ENCODE measurements at places on chromosomes 7 and 10.
A peak's percentile ranks its signal among the peaks of the same experiment; 100 is the strongest.

- DNase-seq: no peak
These were observed 76.4 kb downstream of the GRK5 start for GRCh38 chr10:119283818-119284217.

DNA sequence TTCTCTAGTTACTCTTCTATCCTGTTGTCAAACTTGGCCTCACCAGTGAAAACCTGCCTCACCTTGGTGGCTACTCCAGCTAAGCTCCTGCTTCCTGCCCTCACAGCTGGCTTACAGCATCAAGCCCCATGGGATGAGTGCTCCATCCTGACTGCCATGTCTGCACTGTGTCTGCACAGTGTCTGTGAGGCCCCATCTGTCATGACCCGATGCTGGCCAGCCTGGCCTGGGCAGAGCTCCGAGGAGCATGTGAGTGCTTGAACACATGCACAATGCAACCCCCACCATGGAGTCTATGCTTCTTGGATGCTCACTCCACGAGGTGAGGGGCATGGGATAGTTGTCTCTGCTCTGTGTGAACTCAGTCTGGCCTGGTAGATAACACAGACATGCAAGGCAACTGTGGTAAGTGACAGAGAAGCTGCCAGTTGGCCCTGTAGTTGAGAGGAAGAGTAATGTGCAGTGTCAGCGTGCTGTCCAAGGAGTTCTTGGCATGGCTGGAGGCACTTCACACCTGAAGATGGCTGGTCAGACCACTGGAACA, 207.1 kb upstream of the ZNF32 start:
- DNase-seq: no peak

- no peak for DNase-seq
These were observed 56.9 kb upstream of the TNS3 start for GRCh38 chr7:47638679-47639315.

GRCh38 chr10:68560943-68561864, 1.1 kb downstream of the TET1 start:
- peak; percentile 5 for DNase-seq

GRCh38 chr7:80823057-80823456, 95.8 kb downstream of the SEMA3C start:
- DNase-seq: no peak

DNA sequence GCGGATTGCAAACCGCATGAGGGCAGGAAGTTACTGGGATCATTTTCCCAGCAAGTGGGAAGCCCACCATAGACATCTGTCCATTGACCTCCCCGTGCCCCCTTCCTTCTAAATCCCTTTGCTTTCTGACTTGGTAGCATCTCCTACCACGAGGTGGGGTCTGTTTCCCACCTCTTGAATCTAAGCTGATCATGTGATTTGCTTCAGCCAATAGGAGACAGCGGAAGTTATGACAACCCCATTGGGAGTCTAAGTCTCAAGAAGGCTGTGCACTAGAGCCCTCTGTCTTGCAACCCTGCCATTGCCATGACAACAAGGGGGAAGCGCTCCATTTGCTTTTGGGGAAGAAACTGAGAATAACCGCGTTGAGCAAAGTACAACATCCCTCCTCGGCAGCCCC, 39.2 kb upstream of the CARD11 start:
- DNase-seq: no peak

GRCh38 chr10:99366666-99367065, 37.5 kb downstream of the CNNM1 start:
- DNase-seq: no peak

DNA sequence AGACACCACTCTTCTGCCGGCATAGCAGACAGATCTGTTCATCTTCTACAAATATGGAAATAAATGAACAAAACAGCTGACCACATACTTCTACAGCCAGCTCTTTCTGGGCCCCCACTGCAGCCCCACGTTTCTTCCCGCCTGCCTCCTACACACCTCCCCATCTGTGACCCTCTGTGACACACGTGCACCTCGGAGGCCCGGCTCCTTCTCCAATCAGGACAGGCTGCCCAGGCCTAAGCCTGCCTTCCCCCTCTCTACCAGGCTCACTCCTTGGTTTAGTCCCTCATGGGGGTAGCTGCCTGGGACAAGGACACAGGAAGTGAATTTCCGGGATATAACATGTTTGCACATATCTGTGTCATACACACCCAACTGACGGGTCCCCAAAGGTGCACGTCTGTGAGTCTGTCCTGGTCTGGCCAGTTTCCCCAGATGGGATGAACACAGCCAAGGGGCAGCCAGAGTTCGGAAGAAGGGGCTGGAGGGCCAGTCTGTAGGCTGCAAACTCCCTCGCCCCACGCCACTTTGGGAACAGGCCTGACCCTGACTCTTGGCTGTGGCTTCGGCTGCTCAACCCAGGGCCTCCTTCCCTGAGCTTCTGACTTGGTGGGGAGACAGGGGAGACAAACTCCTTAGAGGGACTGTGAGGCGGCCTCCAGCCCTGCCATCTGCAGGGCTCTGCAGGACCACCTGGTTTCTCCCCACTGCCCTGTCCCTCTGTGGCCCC, 30.3 kb downstream of the PITRM1 start:
- no peak for DNase-seq

- no peak for DNase-seq
These were observed 42.5 kb downstream of the MYO1G start for GRCh38 chr7:44936322-44936721.

GRCh38 chr7:31761646-31762045, 74.6 kb downstream of the PPP1R17 start:
- DNase-seq: no peak

DNA sequence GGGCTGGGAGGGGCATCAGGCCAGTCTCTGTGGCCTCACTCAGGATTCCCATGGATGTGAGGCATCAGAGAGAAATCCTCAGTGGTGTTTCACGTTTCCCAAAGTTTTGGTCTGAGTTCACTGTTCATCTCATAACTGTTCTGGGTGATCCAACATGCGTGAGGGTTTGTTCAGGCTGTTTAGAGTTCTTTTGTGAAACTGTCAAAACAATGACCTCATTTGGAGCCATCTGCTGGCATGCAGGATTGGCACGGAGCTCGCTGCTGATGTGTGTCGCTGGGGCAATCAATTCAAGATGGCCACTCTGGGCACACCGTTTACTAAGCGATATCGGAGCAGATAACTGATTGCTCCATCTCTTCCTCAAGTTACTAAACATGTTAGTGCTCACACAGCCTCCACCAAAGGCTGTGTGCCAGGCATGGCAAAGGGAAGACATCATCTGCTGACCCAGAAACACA, 365.6 kb downstream of the WDR11 start:
- no peak for DNase-seq

DNA sequence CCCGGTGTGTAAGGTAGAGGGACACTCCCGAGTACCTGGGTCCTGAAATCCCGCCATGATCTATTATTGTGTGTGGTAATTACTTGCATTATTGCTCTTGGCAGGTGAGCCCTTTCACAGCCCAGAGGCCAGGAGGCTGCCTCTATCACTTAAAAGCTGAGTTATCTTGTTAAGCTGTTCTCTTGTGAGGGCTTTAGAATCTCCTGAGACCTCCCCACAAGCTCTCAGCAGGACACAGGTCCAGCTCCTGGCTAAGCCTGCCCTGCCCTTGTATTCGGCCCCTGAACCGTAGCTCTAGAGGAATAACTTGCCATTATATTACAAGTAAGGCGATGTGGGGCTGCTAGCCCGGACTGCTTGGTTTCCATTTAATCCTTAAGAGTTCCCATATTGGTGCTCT, 13.9 kb downstream of the SND1 start:
- peak; percentile 30 for DNase-seq

DNA sequence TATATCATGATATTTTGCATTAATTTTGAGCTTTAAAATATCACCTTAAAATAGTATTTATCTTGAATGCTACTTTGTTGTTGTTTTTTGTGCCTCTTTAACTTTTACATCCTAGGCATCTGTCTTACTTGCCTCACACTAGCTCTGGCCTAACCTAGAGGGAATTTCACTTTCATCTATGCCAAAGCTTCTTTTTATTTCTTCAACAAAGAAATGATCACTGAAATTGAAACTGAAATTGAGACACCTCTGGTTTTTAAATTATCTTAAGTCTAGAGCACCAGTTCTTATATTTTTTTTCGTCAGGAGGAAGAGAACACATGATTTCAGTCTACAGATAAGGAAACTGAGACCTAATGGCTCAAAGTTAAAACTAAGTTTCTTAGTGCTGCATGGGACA, 3.5 kb upstream of the SCIN start:
- no peak for DNase-seq

- DNase-seq: no peak
These were observed 830 bp upstream of the BMI1 start for GRCh38 chr10:22319980-22320558.

DNA sequence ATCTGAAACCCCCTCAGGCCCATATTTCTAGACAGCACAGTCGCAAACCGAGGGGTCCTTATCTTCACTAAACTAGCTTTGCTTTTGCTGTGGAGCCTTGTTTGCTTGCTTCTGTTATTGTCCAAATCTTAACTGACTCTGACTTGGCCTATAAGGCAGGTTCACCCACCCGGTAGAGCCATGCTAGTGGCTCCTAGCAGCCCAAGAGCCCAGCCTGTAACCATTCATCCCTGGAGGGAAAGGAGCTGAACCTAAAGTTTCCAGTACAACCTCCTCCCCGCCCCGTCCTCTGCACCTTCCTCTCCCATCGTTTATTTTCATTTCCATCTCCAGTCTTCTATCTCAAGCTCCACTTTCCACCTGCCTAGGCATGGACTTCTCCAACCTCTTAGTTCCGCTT, 345.7 kb downstream of the PTPRN2 start:
- no peak for DNase-seq

DNA sequence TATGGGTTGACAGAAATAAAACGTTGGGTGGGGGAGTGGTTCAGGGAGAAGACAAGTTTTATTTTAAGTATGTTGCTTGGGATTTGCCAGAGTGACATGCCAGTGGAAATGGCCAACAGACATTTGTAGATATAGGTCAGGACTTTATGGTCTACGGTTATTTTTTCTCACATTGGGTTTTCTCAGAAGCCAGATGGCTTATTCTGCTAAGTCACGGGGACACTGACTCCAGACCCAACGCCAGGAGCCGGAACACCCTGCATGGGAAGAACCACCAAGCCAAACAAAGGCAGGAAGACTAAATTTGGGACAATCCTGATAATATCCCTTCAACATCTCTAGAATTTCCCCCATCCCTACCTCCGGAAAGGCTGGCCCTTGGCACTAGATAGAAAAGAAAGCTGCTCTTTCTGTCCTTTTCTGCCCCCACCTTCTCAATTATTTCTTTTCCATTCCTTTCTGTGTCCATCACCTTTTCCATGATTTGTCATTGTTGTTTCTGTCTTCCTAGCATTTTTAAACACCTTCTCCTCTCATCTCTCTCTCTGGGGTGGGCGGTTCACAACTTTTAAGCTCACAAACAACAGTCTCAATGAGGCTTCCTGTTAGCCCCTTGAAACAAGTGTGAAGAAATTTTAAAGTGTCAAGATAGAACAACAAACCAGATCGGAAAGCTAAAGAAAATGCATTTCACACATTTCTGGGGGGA, 44.7 kb downstream of the TBXAS1 start:
- no peak for DNase-seq

DNA sequence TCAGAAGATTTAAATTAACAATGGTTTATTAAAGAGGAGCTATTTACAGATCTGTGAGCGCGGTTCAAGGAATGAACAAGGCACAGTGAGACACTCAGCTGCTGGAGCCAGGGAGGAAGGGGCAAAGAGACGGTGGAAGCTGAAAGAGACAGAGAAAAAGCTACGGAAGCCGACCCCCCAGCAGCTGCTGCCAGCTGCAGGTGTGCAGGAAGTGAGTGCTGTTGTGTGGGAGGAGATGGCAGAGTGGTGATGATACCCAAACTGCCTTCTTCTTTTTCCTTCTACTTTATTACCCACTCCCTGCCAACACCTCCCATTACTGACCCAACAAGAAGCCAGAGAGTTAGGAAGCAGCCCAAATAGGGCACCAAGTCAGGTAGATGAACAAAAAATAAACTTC, 41.9 kb upstream of the MBL2 start:
- DNase-seq: no peak

GRCh38 chr10:58435297-58435985, 50.2 kb downstream of the TFAM start:
- no peak for DNase-seq

DNA sequence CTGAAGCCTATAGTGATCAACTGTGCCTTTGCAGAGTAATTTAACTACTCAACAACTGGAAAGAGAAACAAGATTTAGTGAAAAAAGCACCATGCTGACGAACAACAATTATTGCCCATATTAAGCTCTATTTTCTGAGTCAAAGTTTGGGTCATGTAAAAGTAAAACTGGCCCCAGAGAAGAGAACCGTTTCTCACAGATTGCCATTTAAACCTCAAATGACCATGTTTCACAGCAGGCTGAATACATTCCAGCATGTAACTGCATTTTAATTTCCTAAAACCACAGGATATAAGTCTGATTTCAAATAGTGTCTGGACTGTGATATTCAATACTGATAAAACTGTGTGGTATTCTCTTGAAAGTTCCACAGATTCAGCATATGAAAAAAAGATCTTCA, 140.7 kb downstream of the ATE1 start:
- no peak for DNase-seq

DNA sequence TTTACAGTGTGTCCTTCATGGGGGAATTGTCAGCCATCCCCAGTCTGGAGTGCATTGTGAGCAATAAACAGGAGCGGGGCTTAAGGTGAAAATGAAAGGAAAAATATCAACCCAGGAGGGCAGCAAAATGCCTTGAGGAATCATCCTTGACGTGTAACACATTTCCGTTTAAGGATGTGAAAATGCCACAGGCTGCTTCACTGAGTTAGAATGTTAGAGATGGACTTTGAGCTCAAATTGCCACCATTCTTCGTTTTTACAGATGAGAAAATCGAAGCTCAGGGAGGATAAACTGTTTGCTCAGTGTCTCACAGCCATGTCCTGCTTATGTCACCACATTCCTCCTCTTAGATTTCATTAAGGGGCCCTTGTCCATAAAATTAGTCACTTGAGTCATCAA, 23.1 kb downstream of the SORCS3 start:
- no peak for DNase-seq

DNA sequence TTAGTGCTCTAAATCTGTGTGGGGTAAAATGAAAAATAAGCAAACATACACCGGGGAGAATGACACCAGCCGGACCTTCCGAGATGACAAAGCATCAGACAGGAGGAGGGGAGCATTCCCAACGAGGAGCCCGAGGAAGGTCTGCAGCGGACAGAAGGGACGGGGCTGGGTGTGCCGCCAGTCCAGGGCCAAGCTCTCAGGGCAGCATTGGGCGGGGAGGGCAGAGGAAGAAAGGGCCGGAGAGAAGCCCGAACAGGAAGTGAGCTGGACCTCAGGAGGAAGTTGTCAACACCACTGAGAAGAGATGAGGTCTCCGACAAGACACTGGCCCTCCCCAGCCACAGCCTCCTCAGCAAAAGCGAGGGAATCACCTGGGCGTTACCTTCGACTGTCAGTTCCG, 182.6 kb upstream of the RNF32 start:
- no peak for DNase-seq

All from NCI-H1105 treated with DMSO at 0.1 percent for 48 hours (cell line).